ENCODE measurements at places on chromosomes 5 and 9.

GRCh38 chr5:143004361-143005145 lies 234.4 kb downstream of the ARHGAP26 start:
- DNase-seq: peak; percentile 46

DNA sequence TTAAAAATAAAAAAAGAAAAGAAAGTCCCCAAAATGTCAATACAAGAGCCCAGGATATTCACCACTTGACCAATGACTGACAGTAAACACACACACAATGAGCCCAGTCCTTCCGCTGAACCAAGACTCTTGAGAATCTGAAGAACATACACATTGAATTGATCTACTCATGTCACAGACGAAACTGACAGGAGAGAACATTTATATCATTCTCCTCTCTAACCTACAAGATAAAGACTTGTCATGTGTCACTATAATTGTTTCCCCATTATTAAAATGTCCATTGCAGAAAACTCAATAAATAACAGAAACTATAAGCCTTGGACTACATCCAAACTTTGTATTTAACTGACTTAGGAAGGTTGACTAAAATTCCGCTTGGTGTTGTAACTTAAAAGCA lies 296.7 kb downstream of the EPB41L4A start:
- no peak for DNase-seq

GRCh38 chr9:31536471-31536870 lies 848.0 kb upstream of the ACO1 start:
- DNase-seq: no peak

- no peak for DNase-seq
Measured at GRCh38 chr5:69212022-69212421, 22.6 kb downstream of the CENPH start.

GRCh38 chr9:92151691-92152393 lies 36.6 kb upstream of the SPTLC1 start:
- DNase-seq: peak; percentile 83

GRCh38 chr9:116685166-116685565 lies 1.9 kb upstream of the TRIM32 start:
- no peak for DNase-seq

GRCh38 chr5:57324861-57325260 lies 151.0 kb downstream of the GPBP1 start:
- peak; percentile 66 for DNase-seq

- DNase-seq: no peak
Measured at GRCh38 chr5:145898171-145898570, 25.4 kb upstream of the GRXCR2 start.

DNA sequence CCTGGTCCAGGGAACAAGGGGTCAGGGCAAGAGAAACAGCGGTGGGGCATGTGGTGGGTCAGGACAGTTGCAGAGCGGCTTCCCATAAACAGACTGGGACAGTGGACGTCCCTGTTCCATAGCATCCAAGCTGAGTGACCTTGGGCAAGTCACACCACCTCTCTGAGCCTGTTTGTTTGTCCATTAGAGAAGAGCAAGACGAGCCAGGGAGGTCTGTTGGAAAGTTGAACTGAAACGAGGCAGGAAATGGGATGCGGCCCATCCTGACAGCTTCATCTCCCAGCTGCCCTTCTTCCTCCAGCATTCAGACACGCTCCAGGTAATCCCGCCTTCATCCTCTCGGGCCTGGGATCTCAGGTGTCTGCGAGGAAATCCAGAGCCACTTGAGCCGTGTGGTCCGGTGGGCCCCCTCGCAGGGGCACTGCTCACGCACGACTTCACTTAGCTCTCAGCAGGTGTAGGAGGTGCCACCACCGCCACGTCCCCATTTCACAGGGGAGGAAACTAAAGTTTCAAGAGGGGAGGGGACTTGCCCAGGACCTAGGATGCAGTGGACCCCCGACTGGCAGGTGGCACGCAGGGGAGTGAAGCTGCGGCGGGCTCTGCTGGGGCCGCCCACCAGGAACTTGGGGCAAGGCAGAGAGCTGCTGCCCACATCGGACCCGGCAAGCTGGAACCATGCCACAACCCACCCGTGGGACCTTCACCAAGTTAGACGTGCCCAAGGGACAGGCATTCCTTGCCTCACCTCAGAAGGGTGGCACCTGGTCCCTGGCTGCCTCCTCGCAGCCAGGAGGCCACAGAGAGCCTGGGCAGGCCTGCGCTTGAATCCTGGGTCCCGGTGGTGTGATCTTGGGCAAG lies 13.0 kb downstream of the PTGES2 start:
- DNase-seq: no peak

GRCh38 chr9:1173211-1173610 lies 123.1 kb downstream of the DMRT2 start:
- DNase-seq: no peak

DNA sequence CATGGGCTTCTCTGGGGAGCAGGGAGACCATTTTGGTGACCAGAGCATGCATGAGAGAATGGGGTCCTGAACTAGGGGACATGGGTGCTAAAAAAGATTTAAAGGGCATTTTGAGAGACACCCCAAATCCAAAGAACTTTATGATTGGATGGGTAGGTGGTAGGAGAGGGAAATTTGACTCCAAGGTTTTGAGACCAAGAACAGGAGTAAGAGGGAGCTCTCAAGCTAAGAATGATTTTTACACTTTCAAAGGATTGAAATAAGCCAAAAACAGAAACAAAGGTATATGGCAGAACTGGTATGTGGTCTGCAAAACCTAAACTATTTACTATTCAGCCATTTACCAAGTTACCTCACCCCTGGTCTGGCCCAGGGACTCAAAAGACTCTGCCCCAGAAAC lies 318.2 kb upstream of the CLINT1 start:
- DNase-seq: no peak

- DNase-seq: no peak
Measured at GRCh38 chr9:1236061-1236460, 185.9 kb downstream of the DMRT2 start.

DNA sequence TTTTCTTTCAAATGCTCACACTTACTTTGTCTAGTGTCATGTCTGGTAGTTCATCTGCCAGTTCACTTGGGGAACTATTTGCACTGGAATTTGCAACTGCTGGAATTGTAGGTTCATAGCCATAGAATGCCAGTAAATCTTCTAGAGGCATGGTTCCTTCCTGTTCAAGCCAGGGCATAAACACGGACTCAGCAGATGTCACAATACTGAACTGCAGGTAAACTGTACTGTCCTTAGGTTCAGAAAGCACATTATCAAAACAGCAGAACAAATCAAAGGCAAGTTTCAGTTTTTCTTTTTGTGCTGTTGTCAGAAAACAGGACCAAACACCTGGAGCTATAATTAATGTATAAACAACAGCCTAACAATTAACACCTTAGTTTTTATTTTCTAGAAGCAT lies 13.1 kb downstream of the MIER3 start:
- DNase-seq: no peak

DNA sequence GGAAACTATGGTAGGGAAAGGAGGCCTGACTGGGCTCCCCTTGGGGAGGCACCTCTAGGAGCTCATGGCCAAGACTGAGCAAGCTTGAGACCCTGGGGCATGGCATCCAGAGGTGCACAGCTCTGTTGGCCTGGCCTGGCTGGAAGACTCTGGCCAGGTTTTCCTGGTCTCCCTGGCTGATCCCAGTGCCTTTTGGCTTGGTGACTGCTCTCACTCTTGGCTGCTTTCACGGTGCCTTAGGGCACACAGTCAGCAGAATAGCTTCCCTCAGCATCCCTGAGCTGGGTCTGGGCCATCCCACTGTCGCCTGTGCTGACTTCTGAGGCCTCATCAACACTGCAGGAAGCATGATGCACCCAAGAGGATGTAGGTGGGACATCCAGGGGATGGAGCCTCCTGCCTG lies 13.4 kb upstream of the DELE1 start:
- no peak for DNase-seq

DNA sequence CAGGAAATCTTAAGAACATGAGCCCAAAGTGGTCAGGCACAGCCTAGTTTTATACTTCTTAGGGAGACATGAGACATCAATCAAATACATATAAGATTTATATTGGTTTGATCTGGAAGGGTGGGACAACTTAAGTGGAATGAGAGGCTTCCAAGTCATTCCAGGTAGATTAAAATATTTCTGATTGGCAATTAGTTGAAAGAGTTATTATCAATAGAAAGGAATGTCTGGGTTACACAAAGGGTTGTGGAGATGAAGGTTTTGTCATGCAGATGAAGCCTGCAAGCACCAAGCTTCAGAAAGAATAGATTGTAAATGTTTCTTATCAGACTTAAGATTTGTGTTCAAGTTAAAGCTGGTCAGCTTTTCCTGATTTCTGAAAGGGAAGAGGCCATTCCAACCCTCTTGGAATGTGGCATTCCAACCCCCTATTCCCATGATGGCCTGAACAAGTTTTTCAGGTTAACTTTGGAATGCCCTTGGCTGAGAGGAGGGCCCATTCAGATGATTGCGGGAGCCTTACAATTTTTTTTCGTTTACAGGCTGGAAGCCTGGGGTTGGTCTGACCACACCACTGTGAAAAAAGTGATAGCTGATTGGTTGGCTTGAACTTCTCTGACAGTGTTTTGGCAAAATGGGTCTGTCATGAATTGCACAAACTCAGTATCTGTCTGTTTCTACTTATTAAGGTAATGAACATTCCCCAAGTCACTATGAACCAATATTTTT lies 245.6 kb upstream of the RAI14 start:
- DNase-seq: peak; percentile 29

DNA sequence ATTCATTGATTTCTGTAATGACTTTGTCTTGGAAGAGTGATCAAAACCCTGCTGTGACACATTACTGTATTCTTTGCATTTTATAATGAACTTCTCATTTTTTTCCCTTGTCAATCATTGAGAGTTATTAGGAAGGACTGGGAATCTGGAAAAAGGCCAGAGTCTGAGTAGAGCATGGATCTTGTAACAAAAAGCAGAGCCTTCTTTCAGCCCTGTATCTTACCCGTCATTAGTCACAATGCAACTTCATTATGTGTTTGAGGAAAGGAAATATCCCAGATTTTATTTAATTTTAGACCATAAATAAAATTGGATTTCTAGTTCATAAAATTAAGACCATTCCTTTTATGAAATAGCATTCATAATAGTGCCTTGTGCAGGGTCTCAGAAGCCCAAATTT lies 131.4 kb downstream of the ARHGEF28 start:
- DNase-seq: no peak

DNA sequence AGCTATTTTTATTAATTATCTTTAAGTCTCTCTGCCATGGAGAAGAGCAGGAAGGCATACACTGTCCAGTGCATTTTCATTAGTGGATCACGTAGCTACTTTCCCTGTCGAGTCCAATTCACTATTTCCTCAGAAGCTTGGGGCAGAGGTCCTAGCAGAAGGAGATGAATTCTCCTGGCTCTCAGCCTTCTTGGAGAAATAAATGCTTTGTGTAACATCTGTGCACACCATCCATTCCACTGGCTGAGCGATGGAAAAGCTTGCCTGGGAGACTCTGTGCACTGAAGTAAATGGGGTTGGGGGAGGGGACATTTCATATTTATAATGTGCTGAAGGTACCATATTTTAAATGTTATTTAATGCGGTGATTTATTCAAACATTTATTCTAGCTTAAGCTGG lies 23.4 kb downstream of the PROP1 start:
- DNase-seq: no peak

DNA sequence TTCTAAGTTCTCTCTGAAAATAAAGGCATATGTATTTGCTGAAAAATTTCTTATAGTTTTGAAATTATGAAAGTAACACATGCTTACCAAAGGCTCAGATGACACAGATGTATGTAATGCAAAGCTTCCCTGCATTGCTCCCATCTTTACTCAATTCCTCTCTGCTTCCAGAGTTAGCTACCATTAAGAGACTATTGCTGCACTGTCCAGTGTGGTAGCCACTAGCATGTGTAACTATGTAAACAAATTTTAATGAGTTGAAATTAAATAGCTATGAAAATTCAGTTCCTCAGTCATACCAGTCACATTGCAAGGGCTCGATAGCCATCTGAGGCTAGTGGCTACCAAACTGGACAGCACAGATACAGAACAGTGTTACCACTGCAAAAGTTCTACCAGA lies 17.9 kb downstream of the FRMD3 start:
- no peak for DNase-seq

- DNase-seq: no peak
Measured at GRCh38 chr9:85136987-85137386, 467.5 kb downstream of the NTRK2 start.

DNA sequence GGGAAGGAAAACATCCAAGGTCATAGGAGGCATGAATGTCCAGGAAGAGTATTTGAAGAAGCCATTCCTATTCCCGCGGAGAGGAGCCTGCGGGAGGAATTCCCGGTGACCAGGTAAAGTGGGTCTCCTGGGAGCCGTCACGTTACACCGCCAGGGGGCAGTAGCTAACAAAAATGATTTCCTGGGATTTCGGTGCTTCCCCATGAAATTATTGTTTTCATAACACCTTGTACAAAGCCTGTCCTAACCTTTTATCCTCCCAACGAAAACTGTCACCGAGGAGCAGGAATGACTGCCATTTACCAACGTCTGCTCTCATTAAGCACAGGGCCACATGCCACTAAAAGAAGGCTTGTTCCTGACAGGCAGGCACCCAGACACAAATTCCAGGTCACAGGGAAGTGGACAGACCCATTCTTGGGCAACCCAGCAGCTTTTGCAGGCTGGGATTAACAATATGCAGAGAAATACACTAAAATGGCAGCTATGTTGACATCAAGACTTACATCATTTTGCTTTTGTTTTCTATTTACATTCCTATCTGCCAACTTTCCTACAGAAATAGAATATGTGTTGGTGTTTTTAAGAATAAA lies 41.2 kb upstream of the CTSL start:
- DNase-seq: peak; percentile 57

DNA sequence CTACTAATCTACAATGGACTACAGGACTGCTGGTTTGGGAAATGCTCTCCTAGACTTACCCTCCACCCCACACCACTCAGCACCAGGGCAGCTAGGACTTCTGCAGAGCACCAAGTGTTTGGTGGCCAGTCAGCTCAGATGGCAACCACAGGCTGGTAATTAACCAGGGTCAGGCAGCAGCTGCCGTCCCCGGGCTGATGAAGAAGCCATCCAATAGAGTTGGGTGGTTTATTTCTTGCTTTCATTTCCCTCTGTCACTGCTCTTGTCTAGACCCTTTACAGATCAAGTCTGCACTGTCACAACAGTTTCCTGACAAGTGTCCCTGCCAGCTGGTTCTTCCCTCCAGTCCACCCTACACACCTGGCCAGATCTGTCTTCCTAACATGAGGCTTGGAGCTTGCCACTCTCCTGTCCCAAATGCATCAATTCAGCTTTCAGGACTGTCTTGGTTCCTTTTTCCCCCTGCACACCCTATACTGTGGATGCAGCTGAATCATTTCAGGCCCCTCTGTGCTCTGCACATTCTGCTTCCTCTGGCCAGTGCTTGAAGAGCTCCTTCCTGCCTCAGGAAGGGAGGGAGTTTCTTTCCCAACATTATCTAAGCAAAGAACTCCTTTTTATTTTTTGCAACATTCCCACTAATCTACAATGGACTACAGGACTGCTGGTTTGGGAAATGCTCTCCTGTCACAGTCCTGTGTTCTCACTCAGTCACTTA lies 30.2 kb upstream of the HSPA9 start:
- no peak for DNase-seq

GRCh38 chr5:84683594-84683993 lies 298.9 kb upstream of the EDIL3 start:
- no peak for DNase-seq

- no peak for DNase-seq
Measured at GRCh38 chr5:122442938-122443337, 130.9 kb downstream of the SNCAIP start.
